ENCODE measurements at places on chromosomes 3 and 15.
A peak's percentile ranks its signal among the peaks of the same experiment; 100 is the strongest.

- DNase-seq, result no peak
Measured at GRCh38 chr3:18672561-18672960, 247.4 kb upstream of the SATB1 start.

DNA sequence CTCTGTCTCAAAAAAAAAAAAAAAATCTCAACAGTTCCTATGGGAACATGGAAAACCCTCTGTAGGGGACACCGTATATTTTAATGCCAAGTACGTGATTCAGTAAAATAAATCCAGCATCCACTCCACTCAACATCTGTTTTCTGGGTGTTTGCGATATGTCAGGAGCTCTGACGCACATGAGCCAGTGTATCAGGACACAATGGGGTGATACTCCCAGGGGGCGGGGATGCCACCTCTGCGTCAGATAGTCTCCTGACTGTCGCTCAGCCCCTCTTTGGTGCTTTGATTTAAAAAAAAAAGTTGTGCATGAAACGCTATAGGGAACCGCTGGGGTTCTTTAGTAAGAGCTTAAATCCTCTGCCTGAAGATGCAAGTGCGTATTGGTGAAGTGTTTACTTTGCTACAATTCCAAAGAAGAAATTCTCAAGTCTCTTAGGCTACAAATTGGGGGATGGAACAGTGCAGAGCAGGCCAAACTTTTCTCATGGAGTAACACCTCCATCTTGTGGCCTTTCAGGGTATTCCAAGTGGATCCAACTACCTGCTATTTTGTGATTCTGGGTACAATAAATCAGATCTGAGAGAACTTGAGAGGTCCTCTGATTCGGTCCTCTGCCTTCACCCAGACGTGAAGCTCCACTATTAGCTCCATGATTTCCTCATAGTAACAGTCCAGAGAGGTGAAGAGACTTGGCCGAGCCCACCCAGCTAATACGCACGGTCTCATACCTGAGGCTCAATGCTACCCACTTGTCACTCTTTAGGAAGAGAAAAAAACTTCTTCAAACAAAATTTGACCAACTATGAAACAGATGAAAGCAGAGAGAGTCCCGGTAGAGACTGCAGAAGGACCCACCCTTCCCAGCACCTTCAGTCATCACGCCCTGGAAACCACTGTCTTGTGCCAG lies 9.3 kb upstream of the NR2E3 start:
- DNase-seq, result peak; percentile 54

GRCh38 chr15:29270976-29271375 lies 1.4 kb upstream of the NSMCE3 start:
- no peak for DNase-seq

DNA sequence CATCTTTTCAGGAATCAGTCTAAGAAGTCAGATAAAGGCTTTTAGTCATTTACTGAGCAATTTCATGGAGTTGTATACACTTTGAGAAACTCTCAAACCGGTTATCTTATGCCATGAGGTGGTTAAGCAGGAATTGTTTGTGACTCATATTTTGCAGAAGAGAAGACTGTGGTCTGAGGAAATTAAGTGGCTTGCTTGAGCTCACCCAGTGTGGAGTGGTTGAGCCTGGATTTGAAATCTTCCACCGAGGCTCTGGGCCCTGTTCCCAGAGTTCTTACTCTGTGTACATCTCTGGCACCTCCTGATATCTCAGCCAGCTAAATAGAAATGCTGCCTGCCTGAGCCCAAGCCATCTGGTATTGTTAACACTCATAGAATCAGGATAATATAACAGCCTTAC lies 37.8 kb upstream of the BCL6 start:
- DNase-seq, result peak; percentile 72

- DNase-seq, result no peak
Measured at GRCh38 chr3:179750720-179751328, 98.0 kb downstream of the USP13 start.

DNA sequence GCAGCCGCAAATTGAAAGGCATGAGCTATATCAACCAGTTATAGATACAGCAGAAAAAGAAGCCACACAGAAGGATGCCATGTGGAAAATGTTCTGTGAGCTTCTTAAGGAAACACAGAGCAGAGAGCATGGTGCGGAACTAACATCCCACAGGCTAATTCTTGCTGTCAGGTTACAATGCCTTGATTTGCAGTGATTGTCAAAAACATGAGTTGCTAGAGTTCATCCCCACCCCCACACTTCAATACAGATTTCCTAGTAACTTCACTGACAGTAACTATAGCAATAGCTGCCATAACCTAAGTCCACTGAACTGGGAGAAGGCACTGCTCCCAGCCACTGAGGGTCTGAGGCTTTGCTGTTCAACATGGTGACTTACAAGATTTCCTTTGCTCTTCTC lies 821.6 kb downstream of the SQOR start:
- no peak for DNase-seq
